Left ventricle myocardium inferior (tissue), 1 donor: ENCODE measurements at places on chromosomes 6 and 20.

GRCh38 chr6:109490713-109491112, 7.7 kb upstream of the ZBTB24 start:
- no peak overlapping the region for H3K27ac ChIP-seq
- no peaks in the 10 kb centered on the region for H3K36me3 ChIP-seq
- H3K4me3 ChIP-seq = no peak overlapping the region
- DNase-seq = no peak

DNA sequence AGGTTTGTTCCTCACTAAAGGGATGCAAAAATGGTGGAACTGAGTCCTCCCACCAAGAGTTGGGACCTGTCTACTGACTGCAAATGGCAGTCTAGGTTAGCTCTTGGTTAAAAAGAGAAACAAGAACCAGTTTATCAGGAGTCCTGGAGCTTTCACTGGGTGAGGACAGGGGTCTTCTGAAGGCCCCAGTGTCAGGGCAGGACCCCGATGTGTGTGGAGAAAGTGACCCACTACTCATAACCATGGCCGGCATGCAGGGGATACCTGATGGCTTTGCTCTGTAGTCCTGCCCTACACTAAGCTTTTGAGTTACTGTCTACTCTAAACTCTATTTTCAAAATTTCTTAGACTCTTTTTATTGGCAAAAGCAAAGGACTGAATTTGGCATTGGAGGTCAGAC, 220.5 kb downstream of the ANKRD60 start:
- no peak for DNase-seq
- no peak overlapping the region for H3K4me3 ChIP-seq
- no peaks in the 10 kb centered on the region for H3K36me3 ChIP-seq
- no peaks in the 10 kb centered on the region for H3K4me1 ChIP-seq
- peaks cover 30% of the 10 kb centered on the region for H3K27me3 ChIP-seq

GRCh38 chr6:41656002-41656691, 17.9 kb downstream of the MDFI start:
- DNase-seq = no peak
- H3K27me3 ChIP-seq = peaks cover 34% of the 10 kb centered on the region
- no peaks in the 10 kb centered on the region for H3K36me3 ChIP-seq
- no peak overlapping the region for H3K27ac ChIP-seq
- H3K4me1 ChIP-seq = peaks cover 11% of the 10 kb centered on the region

- H3K27me3 ChIP-seq = no peaks in the 10 kb centered on the region
- no peak for DNase-seq
- H3K27ac ChIP-seq = no peak overlapping the region
- no peaks in the 10 kb centered on the region for H3K4me1 ChIP-seq
Observed at GRCh38 chr6:5247201-5247600, 13.5 kb downstream of the LYRM4 start.

- no peaks in the 10 kb centered on the region for H3K36me3 ChIP-seq
- peaks cover 25% of the 10 kb centered on the region for H3K4me1 ChIP-seq
- no peaks in the 10 kb centered on the region for H3K27me3 ChIP-seq
- no peak overlapping the region for H3K4me3 ChIP-seq
- no peak overlapping the region for H3K27ac ChIP-seq
- DNase-seq = no peak
Observed at GRCh38 chr6:105676857-105677256, 274.0 kb upstream of the PREP start.

DNA sequence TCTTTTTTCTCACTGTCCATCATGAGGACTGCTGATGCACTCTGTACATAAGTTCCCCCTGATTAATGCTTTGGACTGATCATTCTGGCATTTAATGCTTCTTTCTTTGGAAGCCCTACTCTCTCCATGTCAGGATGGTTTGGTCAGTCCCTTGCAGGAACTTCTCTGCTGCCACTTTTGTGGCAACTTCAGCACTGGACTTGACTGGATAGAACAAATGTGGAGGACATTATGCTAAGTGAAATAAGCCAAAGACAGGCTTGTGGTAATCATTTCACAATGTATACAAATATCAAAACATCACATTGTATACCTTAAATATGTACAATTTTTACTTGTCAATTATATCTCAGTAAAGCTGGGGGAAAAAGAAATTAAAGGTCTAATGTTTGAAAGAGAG, 12.2 kb upstream of the BRPF3 start:
- no peak overlapping the region for H3K27ac ChIP-seq
- H3K36me3 ChIP-seq = no peaks in the 10 kb centered on the region
- no peaks in the 10 kb centered on the region for H3K27me3 ChIP-seq
- no peak overlapping the region for H3K4me3 ChIP-seq
- no peak for DNase-seq
- H3K4me1 ChIP-seq = no peaks in the 10 kb centered on the region

DNA sequence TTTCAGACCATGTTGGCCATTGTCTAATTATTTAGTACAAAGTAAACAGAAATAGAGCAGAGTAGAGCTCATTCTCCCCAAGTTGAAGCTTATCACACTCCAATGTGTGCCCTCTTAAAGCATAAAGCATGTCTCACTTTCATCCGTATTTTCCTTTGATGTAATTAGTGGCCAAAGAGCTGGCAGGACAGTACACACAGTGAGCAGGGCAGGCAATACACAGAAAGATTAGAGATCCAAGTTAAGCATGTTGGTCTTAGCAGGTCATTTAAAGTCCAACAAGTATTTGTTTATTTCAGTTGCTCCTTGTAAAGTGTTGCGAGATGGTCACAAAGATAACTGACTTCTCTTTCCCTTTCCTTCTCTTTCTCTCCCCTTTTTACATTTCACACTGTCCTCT, 47.2 kb downstream of the RFX6 start:
- peaks cover 5% of the 10 kb centered on the region for H3K4me1 ChIP-seq
- H3K27me3 ChIP-seq = no peaks in the 10 kb centered on the region
- H3K36me3 ChIP-seq = no peaks in the 10 kb centered on the region
- DNase-seq = no peak

DNA sequence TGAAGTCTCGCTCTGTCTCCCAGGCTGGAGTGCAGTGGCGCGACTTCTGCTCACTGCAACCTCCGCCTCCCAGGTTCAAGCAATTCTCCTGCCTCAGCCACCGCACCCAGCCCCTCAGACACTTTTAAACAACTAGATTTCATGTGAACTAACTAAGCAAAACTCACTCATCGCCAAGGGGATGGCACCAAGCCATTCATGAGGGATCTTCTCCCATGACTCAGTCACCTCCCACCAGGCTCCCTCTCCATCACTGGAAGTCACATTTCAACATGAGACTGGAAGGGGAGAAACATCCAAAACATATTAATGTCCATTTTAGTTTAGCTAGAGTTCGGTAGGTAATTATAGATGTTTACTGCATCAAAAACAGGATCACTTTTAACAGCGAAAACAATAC, 95.9 kb upstream of the PRL start:
- no peaks in the 10 kb centered on the region for H3K27me3 ChIP-seq
- no peak overlapping the region for H3K4me3 ChIP-seq
- no peak overlapping the region for H3K27ac ChIP-seq

GRCh38 chr6:116376149-116376548, 5.4 kb downstream of the DSE start:
- no peak overlapping the region for H3K4me3 ChIP-seq
- H3K27me3 ChIP-seq = no peaks in the 10 kb centered on the region
- no peak for DNase-seq
- H3K27ac ChIP-seq = no peak overlapping the region
- H3K36me3 ChIP-seq = no peaks in the 10 kb centered on the region

DNA sequence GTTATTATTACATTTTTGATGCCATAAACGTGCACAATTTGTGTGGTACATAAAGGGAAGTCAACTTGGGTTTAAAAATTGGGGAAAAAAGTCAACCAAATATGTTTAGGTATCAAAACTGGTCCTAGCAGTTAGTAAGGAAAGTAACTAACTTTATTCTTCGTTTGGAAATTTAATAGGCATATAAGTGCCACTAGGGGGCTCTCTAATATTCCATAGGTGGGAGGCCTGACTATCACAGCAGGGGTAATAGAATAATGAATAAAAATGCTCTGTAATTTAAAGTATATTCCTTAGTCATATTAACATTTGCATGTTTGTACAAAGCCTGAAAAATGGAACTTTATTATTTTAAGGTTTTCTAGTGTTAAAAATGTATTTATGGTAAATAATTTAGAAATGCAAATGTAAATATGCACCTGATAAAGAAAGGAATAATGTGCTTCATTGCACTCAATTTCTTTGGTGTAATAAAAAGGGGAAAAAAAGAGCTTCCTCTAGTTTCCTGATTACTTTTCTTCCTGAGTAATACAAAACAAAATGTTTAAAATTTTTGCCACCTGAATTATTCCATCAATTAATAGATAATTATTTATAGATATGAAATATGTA, 125.7 kb upstream of the HDAC2 start:
- no peak overlapping the region for H3K27ac ChIP-seq
- no peak for DNase-seq
- no peaks in the 10 kb centered on the region for H3K4me1 ChIP-seq
- no peaks in the 10 kb centered on the region for H3K36me3 ChIP-seq

- H3K4me3 ChIP-seq = no peak overlapping the region
- H3K36me3 ChIP-seq = no peaks in the 10 kb centered on the region
- no peaks in the 10 kb centered on the region for H3K4me1 ChIP-seq
- H3K27ac ChIP-seq = no peak overlapping the region
- peaks cover 22% of the 10 kb centered on the region for H3K27me3 ChIP-seq
Observed at GRCh38 chr6:44497807-44498206, 110.3 kb downstream of the CDC5L start.

- H3K36me3 ChIP-seq = no peaks in the 10 kb centered on the region
- no peaks in the 10 kb centered on the region for H3K4me1 ChIP-seq
- H3K27ac ChIP-seq = no peak overlapping the region
- peaks cover 80% of the 10 kb centered on the region for H3K27me3 ChIP-seq
- no peak overlapping the region for H3K4me3 ChIP-seq
- no peak for DNase-seq
Observed at GRCh38 chr20:23867152-23867776, 12.3 kb downstream of the CST5 start.

GRCh38 chr20:57936636-57937385, 227.0 kb upstream of the PMEPA1 start:
- H3K36me3 ChIP-seq = no peaks in the 10 kb centered on the region
- peaks cover 10% of the 10 kb centered on the region for H3K4me1 ChIP-seq
- no peak for DNase-seq
- no peak overlapping the region for H3K27ac ChIP-seq
- no peak overlapping the region for H3K4me3 ChIP-seq

DNA sequence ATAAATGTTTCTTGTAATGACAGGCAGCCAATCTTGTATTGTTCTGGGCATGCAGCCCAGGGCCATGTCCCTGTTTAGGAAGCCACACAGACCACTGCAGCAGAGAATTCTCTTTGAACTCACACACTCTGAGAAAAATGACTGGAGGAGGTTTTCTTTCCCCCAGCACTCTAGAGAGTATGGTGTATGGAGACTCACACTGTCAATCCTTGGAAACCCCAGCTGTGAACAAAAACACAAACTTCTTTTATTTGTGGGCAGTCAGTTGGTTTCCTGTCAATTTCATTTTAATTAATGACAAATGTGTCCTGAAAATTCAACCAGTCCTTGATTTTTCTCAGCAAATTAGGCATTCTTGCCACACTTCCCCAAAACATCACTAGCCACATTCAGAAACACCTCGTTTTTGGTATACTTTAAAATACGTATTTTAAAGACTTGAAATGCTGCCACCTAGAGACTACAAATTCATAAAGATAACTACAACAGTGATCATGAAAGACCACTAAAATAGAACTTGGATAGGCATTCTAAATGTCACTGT, 52.9 kb upstream of the UFL1 start:
- H3K27me3 ChIP-seq = no peaks in the 10 kb centered on the region
- DNase-seq = no peak
- H3K4me3 ChIP-seq = no peak overlapping the region
- H3K36me3 ChIP-seq = no peaks in the 10 kb centered on the region
- H3K4me1 ChIP-seq = no peaks in the 10 kb centered on the region
- no peak overlapping the region for H3K27ac ChIP-seq

DNA sequence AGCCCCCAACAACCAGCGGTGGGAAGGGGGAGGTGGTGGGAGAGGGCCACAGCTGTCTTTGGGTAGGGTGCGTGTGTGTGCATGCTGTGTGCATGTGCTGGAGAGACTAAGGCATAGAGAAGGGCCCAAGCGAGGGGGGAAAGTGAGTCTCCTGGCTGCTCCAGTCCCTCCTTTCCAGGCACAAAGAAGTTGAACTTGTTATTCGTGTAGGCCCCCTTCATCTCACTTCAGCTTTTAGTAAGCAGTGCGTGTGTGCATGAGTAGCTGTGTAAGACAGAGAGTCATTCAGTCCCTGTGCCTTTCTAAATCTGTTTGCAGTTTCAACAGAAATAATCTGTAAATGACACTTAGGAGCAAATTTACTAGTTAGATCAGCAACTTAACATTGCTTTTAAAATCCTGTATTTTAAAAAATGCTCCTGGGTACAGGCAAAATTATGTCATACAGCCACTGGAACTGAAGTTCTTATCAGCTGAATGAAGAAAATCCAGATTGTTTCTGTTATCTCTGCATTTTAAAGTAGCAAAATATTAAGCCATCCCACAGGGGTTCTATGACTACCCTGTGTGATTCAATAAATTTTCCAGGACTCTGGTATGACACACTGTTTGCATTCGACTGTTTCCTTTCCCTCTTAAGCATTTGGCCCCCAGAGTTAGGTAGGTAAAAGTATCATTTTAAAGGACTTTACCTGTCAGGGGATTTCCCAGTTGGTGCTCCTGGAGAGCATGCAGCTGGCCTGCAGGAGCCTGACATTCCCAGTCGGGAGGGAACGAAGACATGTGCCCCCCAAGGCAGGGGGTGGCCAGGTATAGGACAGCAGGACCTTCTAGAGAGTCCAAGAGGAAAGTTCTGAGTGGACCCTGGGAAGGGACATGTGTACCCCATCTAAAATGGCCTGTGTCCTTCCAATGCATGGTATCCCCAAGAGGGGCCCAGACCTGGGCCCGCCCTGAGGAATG, 39.0 kb downstream of the MTRES1 start:
- no peak overlapping the region for H3K4me3 ChIP-seq
- peaks cover 19% of the 10 kb centered on the region for H3K36me3 ChIP-seq
- peaks cover 6% of the 10 kb centered on the region for H3K4me1 ChIP-seq
- H3K27me3 ChIP-seq = no peaks in the 10 kb centered on the region

DNA sequence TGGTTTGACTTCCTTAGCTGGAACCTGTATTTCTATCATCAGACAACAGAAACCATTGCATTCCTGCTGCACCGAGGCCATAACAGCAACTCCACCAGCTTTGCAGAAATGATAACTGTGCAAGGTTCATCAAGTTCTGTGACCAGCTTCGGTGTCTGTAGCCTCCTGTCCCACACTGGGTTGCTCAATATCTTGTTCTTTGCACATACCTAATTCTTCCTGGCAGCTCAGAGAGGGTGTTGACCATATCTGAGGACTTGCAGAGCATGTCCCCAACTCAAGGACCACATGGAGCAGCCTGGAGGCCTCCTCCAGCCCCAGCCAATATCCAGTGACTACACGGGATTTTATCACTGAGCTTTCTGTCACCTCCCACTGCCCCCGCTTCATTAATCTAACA, 59.3 kb upstream of the SCAF8 start:
- no peak overlapping the region for H3K4me3 ChIP-seq
- H3K27ac ChIP-seq = no peak overlapping the region

GRCh38 chr6:31130751-31131150, 8.1 kb downstream of the PSORS1C2 start:
- H3K4me1 ChIP-seq = peaks cover 19% of the 10 kb centered on the region
- H3K27ac ChIP-seq = no peak overlapping the region
- H3K36me3 ChIP-seq = no peaks in the 10 kb centered on the region
- no peaks in the 10 kb centered on the region for H3K27me3 ChIP-seq

GRCh38 chr6:33782561-33782960, 6.4 kb downstream of the LEMD2 start:
- DNase-seq = no peak
- H3K36me3 ChIP-seq = peaks cover 71% of the 10 kb centered on the region
- H3K4me1 ChIP-seq = peaks cover 69% of the 10 kb centered on the region
- no peaks in the 10 kb centered on the region for H3K27me3 ChIP-seq
